ENCODE measurements at places on chromosomes 6 and 20.

DNA sequence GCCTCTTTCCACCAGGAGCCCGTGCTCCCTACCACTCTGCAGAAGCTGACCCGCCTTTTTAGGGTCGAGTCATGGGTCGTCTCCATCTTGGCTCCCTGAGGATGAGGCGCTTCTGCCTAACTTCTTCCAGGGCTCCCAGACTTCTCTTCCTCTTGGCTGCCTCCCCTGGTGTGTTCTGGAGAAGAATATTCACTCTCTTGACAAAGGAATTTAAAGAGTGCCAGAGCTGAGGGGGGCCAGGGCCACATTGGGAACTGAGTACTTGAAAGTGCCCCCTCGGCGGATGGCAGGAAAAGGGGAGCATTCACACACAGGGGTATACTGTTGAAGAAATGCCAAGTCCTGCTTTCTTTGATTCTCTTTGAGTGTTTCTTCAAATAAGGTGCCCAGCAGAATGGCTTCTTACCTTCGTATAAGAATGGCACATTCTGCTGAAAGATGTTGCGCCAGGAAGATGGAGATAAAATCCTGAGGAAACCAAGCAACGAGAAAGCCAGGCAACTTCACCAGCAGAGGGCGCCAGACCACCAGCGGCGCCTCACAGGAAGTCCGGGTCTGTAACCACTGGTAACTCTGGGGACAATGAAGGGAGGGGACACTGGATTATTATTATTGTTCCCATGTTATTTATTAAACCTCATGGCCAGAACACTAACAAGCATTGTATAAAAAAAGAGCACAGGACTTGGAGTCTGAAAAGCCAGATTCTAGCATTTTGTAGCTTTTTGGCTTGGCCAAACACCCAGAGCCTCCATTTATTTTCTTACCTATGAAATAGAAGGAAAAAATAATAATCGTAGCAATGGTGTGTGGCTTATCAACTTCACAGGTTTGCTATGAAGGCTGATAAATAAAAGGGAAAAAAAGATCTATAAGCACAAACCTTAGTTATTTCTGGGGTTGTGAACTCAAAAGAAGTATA lies 176.7 kb downstream of the HACE1 start:
- peak; percentile 68 for DNase-seq

GRCh38 chr6:82205930-82206392 lies 41.6 kb downstream of the IBTK start:
- no peak for DNase-seq

DNA sequence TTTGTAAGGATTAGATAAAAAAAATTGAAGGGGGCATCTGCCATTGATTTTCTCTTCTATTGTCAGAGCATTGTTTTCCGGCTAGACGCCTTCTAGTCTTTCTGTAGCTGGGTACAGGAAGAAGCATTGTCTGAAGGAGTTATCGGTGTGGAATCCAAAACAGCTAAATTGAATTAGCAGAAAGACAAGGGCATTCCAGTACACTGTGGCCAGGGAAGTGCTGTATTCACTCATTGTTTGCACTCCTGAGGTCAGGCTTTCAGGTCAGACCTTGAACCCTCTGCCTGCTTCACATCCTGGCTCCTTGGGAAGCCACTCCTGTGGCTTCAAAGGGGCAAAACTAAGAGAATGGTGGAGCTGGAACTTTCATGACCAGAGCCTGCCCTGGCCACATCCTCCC lies 81.1 kb upstream of the SNAP25 start:
- DNase-seq, result no peak

GRCh38 chr6:149094934-149095351 lies 222.6 kb upstream of the TAB2 start:
- DNase-seq, result no peak

DNA sequence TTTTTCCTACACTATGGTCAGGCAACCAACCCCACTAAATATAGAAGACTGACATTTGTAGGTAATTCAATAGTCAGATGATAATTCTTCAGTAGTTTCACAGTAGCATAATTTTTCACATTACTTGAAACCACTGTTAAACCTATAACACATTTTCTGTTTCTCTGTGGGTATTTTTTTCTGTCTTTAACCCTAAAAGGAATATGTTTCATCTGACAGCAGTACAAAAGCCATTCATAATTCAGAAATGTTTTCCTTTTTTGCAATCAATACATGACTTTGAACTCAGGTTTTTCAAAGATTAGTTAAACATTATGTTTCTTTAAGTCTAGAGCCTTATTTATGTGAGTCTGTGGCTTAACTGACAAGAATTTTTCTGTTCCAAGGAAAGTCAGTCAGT lies 128.6 kb upstream of the RUNX2 start:
- DNase-seq, result no peak

DNA sequence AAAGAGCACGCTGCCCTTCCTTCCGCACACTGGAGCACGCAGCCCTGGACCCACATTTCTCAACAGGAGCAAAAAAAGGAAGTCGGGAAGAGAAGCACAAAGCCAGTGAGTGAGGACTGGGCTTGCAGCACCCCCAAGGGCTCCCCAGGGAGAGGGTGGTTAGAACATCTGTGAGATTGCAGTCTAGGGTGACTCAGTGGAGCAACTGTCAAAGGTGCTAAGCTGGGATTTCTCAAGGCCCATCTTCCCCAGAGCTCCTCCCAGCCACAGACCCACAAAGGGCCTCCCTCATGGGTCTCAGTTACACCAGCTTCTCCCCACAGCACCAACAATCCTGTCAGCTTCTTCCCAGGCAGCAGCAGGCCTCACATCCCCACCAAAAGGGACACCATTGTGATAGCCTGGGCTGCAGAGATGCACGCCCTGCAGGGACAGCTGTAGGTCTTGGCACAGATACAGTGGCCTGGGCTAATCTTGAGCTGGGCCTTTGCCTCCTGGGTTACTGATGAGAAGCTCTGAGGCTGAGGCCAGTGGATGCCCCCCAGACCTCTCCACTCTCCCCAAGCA lies 39.6 kb upstream of the CD93 start:
- DNase-seq, result no peak

GRCh38 chr20:38166703-38167233 lies 1.7 kb upstream of the TGM2 start:
- no peak for DNase-seq

GRCh38 chr6:93685494-93685893 lies 266.1 kb upstream of the EPHA7 start:
- DNase-seq, result no peak

GRCh38 chr6:34587851-34588250 lies 31.7 kb upstream of the SPDEF start:
- DNase-seq, result no peak

DNA sequence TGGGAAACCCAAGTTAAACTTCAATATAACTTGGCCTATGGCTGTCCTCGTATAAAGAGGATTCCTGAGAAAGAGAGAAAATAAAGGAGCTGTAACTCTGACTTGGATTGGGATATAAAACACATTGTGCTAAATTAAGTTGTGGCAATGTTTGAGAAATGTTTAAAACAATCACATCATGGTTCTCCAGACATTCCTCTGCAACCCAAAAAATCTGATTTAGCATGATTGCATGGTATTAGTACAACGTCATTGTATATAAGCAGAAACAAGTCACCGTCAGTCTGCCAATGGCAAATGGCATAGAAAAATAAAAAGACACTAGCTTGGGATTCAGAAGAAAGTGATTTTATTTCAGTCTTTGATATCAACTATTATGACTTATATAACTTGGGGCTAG lies 140.2 kb upstream of the FAM83B start:
- no peak for DNase-seq

- DNase-seq, result peak; percentile 43
These were observed 366.3 kb downstream of the CDKAL1 start for GRCh38 chr6:20900389-20901160.

GRCh38 chr6:8352966-8353340 lies 82.4 kb downstream of the SLC35B3 start:
- DNase-seq, result no peak

GRCh38 chr6:75334266-75335040 lies 49.9 kb upstream of the TMEM30A start:
- no peak for DNase-seq
